Activated T-helper 2 cell treated with anti-CD3 and anti-CD28 coated beads, Interferon-gamma antibody, Interleukin-2, Interleukin-4, amounts not matched to agents 10 μg/mL and 5 μg/mL and 100 μg/mL, durations not matched to agents 14 hours and 24 hours and 36 hours (primary cell): ENCODE measurements at places on chromosomes 16 and 17.

- no peak for DNase-seq
- no peaks in the 10 kb centered on the region for H3K27me3 ChIP-seq
- H3K27ac ChIP-seq: no peak overlapping the region
These were observed 49.5 kb upstream of the MTSS2 start for GRCh38 chr16:70735141-70735979.

DNA sequence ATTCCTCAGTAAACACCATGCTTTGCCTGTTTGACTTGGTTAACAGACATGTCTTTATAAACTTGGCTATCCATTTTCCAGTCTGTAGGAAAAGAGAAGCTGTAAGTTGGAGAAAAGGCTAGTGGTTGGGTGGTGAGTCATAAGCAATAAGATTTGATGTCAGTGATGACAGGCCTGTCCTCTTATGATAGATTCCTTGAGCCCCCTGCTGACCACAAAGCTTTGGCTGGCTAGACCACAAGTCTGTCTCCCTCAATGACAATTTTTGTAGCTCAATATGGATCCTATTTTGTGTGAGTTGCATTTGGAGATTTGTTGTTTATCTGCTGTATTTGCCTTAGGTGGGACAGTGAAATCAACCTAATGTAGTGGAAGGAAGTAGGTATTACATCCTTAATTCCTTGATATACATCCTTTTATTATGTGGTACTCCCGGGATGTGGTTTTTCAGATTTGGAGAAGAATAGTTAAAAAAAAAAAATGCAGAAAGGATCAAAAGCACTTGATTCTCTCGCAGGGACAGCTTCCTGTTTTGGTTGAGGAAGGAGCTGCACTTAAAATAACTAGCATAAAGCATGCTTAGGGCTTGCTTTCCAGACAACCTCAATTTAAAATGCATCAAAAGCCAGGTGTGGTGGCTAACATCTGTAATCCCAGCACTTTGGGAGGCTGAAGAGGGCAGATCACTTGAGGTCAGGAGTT, 67.4 kb downstream of the SIAH1 start:
- peak overlapping the region; percentile 68 for H3K27ac ChIP-seq
- peaks cover 21% of the 10 kb centered on the region for H3K4me1 ChIP-seq
- peak overlapping the region; percentile 14 for H3K4me3 ChIP-seq
- H3K27me3 ChIP-seq: no peaks in the 10 kb centered on the region
- no peak for DNase-seq

DNA sequence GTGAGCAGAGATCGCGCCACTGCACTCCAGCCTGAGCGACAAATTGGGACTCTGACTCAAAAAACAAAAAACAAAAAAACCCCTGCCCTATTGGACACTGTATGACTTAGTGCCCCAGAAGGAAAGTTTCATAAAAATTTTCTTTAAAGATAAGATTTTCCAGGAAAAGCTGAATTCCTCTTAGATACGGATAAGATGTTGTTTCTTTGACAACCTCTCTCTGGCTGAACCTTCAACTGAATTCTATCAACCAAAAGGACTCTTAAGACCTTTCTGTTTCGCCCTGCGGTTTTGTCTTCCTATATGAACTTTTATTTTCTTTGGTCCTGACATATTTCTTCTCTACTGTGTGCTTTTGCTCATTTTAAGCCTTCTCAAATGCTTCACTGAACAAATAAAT, 35.8 kb downstream of the CPPED1 start:
- no peak overlapping the region for H3K4me3 ChIP-seq
- peak overlapping the region; percentile 8 for H3K27ac ChIP-seq
- peaks cover 12% of the 10 kb centered on the region for H3K36me3 ChIP-seq
- DNase-seq: no peak
- no peaks in the 10 kb centered on the region for H3K4me1 ChIP-seq

- peaks cover 61% of the 10 kb centered on the region for H3K36me3 ChIP-seq
- no peaks in the 10 kb centered on the region for H3K27me3 ChIP-seq
- H3K27ac ChIP-seq: peak overlapping the region; percentile 3
- H3K4me1 ChIP-seq: peaks cover 7% of the 10 kb centered on the region
- DNase-seq: no peak
These were observed 27.5 kb downstream of the TRIM25 start for GRCh38 chr17:56886288-56886731.

GRCh38 chr17:28997806-28998205, 8.0 kb downstream of the SEZ6 start:
- no peaks in the 10 kb centered on the region for H3K36me3 ChIP-seq
- no peak overlapping the region for H3K27ac ChIP-seq
- no peak for DNase-seq
- peaks cover 4% of the 10 kb centered on the region for H3K27me3 ChIP-seq
- no peak overlapping the region for H3K4me3 ChIP-seq
